ENCODE measurements at places on chromosomes 16 and 17. TPM values are rescaled to one million over a fixed set of nuclear protein-coding genes. Genes with fewer than 3 reads are reported as not detected.

DNA sequence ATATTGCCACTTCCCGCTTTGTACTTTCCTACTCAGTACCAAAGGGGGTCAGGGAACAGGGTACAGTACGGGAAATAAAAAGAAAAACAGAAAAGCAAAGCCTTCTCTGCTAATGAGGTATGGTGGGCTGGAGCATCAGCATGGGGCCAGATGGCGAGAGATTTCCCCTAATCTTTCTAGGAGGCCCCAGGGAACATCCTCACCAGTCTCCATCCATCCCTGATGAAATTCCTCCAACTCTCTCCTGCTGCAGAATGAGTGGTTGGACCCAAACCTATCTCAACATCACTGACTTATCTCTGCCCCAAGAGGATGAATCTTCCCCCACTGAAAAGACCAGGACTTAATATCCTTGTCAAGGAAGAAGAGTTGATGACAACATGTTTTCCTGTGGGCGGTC is 185.6 kb downstream of the C16orf78 start:
- no peaks in the 10 kb centered on the region for H3K36me3 ChIP-seq
- H3K4me3 ChIP-seq = no peak overlapping the region
- H3K27me3 ChIP-seq = no peaks in the 10 kb centered on the region
- peaks cover 21% of the 10 kb centered on the region for H3K4me1 ChIP-seq
- no peak overlapping the region for H3K27ac ChIP-seq

DNA sequence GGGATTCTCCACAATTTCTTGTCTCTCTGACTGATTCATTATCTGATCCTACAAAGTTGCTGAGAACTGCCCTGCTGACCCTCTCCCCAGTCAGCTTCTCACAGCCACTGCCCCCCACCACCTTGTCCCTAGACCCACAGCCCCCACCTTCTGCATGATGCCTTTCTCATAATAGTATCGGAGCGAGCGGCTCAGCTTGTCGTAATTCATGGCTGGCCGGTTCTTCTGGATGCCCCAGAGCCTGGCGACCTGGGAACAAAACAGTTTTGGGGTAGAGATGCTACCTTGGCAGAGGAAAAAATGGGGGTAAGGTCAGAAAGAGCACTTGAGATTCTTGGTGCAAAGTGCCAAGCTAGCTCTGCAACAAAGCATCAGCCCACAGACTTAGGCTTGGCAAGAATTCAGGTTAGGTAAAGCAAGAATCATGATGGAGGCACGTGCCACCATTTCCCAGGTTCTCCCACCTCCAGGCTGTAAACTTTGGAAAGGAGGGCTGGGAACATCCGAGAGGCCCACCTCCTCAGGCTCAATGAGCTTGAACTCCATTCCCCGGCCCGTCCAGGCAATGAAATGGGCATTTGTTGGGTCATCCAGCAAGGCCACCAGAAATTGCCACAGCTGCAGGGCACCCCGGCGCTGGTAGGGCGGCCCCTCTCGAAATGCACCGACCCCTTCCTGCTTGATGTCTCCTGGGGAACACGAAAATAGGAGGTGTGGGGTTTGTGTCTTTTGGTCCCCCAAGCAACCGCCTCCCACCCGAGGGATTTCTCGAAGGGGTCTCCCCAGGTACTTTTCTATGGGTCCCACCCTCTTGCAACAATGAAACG is 16.9 kb downstream of the ETV4 start:
- peaks cover 9% of the 10 kb centered on the region for H3K36me3 ChIP-seq
- H3K4me3 ChIP-seq = peak overlapping the region; percentile 73
- H3K27ac ChIP-seq = peak overlapping the region; percentile 45

- peaks cover 20% of the 10 kb centered on the region for H3K4me1 ChIP-seq
- H3K36me3 ChIP-seq = no peaks in the 10 kb centered on the region
- peaks cover 2% of the 10 kb centered on the region for H3K27me3 ChIP-seq
- no peak for DNase-seq
These were observed 25.8 kb upstream of the HS3ST2 start for GRCh38 chr16:22788193-22788530.

GJD3 gene
- total RNA-seq = 1.1 TPM

NOTUM gene
- total RNA-seq = not detected

DNA sequence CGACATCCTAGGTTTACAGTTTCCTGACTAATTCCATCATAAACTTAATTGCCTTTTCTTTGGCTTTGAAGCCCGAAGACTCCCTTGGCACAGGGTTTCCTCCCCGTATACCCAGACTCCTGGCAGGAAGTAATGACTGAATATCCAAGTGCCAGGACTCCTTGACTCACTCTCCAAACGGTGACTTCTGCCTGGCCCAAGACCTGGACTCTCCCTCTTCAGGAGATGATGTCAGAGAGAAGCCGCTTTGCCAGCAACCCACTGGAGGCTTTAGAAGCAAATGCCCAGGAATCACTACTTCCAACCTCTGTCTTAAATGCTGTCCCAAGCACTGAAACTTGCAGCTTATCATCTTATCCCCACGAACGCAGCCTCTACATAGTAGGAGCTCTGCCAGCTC is 146.5 kb downstream of the RGS9 start:
- H3K4me1 ChIP-seq = peaks cover 7% of the 10 kb centered on the region
- peaks cover 1% of the 10 kb centered on the region for H3K27me3 ChIP-seq

GRCh38 chr16:1899641-1900451 is 18.4 kb downstream of the HS3ST6 start:
- no peak for DNase-seq
- no peaks in the 10 kb centered on the region for H3K36me3 ChIP-seq
- H3K27ac ChIP-seq = no peak overlapping the region

GRCh38 chr16:89561884-89562599 is 1.6 kb downstream of the RPL13 start:
- peaks cover 41% of the 10 kb centered on the region for H3K36me3 ChIP-seq
- peak overlapping the region; percentile 96 for H3K4me3 ChIP-seq
- peaks cover 40% of the 10 kb centered on the region for H3K4me1 ChIP-seq
- H3K27me3 ChIP-seq = peaks cover 15% of the 10 kb centered on the region
- H3K27ac ChIP-seq = peak overlapping the region; percentile 62

OR3A3 gene
- not detected for total RNA-seq

- H3K4me1 ChIP-seq = no peaks in the 10 kb centered on the region
- H3K27me3 ChIP-seq = peaks cover 3% of the 10 kb centered on the region
- H3K4me3 ChIP-seq = no peak overlapping the region
- H3K27ac ChIP-seq = no peak overlapping the region
- H3K36me3 ChIP-seq = no peaks in the 10 kb centered on the region
These were observed 24.2 kb downstream of the ZNF652 start for GRCh38 chr17:49337884-49338283.

HAP1 gene
- total RNA-seq = 18.1 TPM

GRCh38 chr16:11249233-11250061 is 6.6 kb downstream of the SOCS1 start:
- no peaks in the 10 kb centered on the region for H3K4me1 ChIP-seq
- H3K36me3 ChIP-seq = no peaks in the 10 kb centered on the region
- no peak for DNase-seq
- peaks cover 3% of the 10 kb centered on the region for H3K27me3 ChIP-seq
- no peak overlapping the region for H3K4me3 ChIP-seq

DNA sequence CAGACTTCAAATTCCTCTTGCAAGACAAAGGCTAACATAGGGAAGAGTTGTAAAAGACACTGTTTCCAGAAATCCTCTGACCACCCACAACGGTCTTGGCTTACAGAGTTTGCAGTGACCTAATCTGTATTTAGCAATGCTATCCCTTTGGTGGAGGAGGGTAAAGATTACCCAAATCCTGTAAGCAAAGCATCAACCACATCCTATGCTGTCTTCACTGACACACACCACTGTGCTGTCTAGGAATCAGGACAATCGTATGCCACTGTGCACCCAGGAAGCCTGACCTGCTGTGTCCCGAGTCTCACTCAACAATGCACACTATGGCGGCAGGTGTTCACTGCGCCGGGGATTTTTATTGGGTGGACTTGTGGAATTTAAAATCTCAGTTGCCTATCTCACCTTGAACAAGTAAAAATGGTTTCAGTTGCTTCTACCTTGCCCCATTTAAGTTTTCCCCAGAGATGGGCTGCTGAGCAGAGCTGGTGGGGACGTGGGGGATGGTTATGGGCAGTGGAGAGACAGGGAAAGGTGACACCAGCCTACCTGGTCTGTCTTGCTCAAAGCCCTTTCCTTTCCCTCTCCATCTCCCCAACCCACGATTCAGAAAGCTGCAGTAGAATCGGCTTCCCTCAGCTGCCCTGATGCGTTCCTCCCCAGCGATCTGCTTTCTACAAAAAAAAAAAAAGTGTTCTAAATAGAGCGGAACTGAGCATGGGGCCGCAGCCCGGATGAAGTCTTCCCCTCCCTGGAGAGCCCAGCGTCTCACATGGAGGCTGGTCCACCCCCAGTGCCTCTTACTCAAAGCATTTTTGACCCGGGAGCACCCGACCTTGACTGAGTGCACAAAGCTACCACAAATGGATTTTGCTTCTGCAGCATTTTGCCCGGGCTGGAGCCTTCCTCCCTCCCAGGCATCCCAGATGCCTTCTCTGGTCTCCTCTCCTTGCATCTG is 271.5 kb downstream of the SOX9 start:
- H3K4me1 ChIP-seq = peaks cover 5% of the 10 kb centered on the region
- no peaks in the 10 kb centered on the region for H3K27me3 ChIP-seq

GRCh38 chr17:30246460-30246859 is 11.0 kb upstream of the SLC6A4 start:
- no peak overlapping the region for H3K27ac ChIP-seq
- H3K4me1 ChIP-seq = peaks cover 14% of the 10 kb centered on the region
- no peak overlapping the region for H3K4me3 ChIP-seq
- peaks cover 39% of the 10 kb centered on the region for H3K36me3 ChIP-seq
- DNase-seq = no peak
- no peaks in the 10 kb centered on the region for H3K27me3 ChIP-seq

SNX20 gene
- total RNA-seq = not detected

- H3K4me1 ChIP-seq = peaks cover 77% of the 10 kb centered on the region
- H3K27ac ChIP-seq = peak overlapping the region; percentile 30
- peaks cover 25% of the 10 kb centered on the region for H3K27me3 ChIP-seq
- no peaks in the 10 kb centered on the region for H3K36me3 ChIP-seq
- no peak for DNase-seq
These were observed 6.6 kb upstream of the NR1D1 start for GRCh38 chr17:40106760-40107521.

DNA sequence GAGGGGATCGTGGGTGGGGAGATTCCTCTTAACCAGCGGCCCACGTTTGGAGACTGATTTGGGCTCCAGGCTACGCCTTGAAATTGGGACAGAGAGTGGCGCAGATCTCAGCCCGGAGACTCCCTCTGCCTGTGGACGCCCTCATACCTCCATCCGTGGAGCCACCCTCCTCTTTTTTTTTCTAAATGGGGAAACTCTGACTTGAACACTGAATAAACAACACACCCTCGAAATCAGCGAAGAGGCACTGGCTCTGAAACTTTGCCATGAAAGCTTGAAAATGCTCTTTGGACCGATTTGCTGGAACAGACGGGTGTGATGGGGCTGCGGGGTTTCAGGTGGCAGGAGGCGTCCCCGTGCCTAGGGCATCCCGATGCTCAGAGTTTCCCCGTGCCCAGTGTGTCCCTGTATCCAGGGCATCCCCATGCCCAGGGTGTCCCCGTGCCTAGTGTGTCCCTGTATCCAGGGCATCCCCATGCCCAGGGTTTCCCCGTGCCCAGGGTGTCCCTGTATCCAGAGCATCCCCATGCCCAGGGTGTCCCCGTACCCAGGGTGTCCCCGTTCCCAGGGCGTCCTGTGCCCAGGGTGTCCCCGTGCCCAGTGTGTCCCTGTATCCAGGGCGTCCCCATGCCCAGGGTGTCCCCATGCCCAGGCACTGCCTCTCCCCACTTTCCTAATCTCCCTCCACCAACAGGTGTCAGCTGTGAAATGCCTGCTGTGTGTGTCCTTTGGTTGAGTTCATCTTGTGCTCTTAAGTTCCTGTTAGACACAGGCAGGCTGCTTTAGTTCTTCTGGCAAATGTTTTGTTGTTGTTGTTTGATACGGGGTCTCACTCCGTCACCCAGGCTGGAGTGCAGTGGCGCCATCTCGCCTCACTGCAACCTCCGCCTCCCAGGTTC is 187.0 kb downstream of the SEC14L1 start:
- H3K4me1 ChIP-seq = peaks cover 26% of the 10 kb centered on the region
- no peak overlapping the region for H3K27ac ChIP-seq
- DNase-seq = no peak
- H3K36me3 ChIP-seq = no peaks in the 10 kb centered on the region
- no peak overlapping the region for H3K4me3 ChIP-seq
- H3K27me3 ChIP-seq = peaks cover 1% of the 10 kb centered on the region

DNA sequence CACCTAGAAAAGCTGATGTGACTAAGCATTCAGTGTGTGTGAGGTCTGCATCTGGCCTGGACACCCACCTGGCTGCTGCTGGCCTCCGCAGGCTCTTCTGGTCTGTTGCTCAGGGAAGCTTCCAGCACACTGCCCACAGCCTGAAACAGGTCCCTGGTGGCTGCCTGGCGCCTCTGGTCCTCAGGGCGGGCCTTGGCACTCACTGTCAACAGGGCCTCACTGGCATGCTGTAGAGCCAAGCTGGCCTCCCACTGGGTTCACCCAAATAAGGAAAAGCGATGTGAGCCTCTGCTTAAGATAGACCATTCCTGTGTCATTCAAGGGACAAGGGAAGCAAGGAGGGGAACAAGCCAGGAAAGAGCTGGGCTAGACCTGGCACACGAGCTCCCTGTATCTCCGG is 70.6 kb upstream of the BCO1 start:
- no peak overlapping the region for H3K27ac ChIP-seq
- no peak overlapping the region for H3K4me3 ChIP-seq
- DNase-seq = no peak
- peaks cover 10% of the 10 kb centered on the region for H3K27me3 ChIP-seq

ZFP1 gene
- 12.0 TPM for total RNA-seq

- no peaks in the 10 kb centered on the region for H3K27me3 ChIP-seq
- peaks cover 6% of the 10 kb centered on the region for H3K36me3 ChIP-seq
- peak; percentile 46 for DNase-seq
- no peak overlapping the region for H3K4me3 ChIP-seq
These were observed 7.5 kb upstream of the UMOD start for GRCh38 chr16:20359997-20360396.

DNA sequence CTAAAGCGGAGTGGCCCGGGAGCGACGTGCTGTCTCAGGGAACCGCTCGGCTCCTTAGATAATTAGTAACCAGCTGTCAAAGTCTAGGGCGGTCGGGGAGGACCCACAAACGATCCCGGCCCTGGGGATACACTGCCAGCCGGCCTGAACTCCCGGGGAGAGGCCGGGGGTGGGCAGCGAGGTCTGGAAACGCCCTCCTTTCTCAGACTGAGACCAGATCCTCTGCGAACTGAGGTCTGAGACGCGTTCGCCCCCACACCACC is 1.3 kb downstream of the HNF1B start:
- H3K36me3 ChIP-seq = no peaks in the 10 kb centered on the region
- DNase-seq = peak; percentile 30
- peaks cover 16% of the 10 kb centered on the region for H3K27me3 ChIP-seq
- H3K4me3 ChIP-seq = no peak overlapping the region
- H3K27ac ChIP-seq = no peak overlapping the region

DNA sequence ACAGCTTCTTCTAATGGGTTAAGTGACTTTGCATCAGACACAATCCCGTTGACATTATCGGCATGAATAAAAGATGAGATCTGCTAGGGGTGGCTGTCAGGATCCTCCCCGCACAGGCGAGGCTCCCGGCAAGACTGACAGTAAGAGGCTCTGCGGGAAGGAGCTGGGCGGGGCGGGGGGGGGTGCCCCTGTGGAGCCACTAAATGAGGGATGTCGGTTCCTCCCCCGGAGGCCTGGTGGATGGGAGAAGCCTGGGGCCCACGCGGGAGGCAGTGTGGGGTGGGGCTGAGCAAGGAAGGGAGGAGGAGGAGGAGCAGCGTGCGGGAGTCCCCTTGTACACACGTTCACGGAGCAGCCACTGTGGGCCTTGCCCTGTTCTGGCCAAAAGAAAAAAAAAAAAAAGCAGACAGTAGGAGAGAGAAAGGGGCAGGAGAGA is 190.9 kb upstream of the GSE1 start:
- no peaks in the 10 kb centered on the region for H3K36me3 ChIP-seq
- peak; percentile 2 for DNase-seq
- H3K4me3 ChIP-seq = no peak overlapping the region
- peaks cover 3% of the 10 kb centered on the region for H3K27me3 ChIP-seq

TERB1 gene
- total RNA-seq = 0.10 TPM

NOXO1 gene
- 0.23 TPM for total RNA-seq

PTGES3L gene
- total RNA-seq = 1.5 TPM
